ENCODE measurements at places on chromosomes 1 and 21.

DNA sequence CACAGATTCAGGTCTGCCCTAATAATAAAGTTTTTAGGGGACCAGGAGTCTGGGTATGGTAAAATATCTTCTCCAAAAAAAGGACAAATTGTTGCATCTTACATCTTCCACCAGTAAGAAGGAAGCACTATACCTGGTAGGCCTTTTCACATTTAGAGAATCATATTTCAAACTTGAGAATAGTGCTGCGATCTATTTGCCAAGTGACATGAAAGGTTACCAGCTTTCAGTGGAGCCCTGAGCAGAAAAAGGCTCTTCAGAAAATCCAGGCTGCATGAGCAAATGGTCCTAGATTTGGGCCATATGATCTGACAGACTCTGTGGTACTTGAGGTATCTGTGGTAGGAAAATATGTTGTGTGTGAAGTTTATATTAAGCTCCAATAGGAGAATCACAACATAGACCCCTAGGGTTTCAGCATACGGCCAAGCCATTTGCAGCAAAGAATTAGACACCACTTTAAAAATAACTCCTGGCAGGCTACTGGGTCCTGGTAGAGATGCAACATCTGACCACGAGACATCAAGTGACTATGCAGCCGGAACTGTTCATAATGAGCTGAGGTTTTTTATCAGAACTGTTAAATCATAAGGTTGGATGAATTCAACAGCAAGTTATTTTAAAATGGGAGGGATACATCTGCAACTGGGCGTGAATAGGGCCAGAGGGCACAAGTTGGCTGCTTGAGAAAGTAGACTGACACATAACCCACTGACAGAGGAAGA is 38.6 kb upstream of the CCDC190 start:
- no peak overlapping the region for H3K27ac ChIP-seq
- H3K36me3 ChIP-seq = no peaks in the 10 kb centered on the region
- no peak for DNase-seq
- no peaks in the 10 kb centered on the region for H3K4me1 ChIP-seq

- no peaks in the 10 kb centered on the region for H3K27me3 ChIP-seq
- H3K4me3 ChIP-seq = no peak overlapping the region
- no peak overlapping the region for H3K27ac ChIP-seq
- no peak for DNase-seq
- no peaks in the 10 kb centered on the region for H3K4me1 ChIP-seq
- H3K36me3 ChIP-seq = no peaks in the 10 kb centered on the region
Observed at GRCh38 chr1:235883261-235883927, 16.7 kb upstream of the LYST start.

- no peak overlapping the region for H3K27ac ChIP-seq
- H3K27me3 ChIP-seq = no peaks in the 10 kb centered on the region
- no peak overlapping the region for H3K4me3 ChIP-seq
- no peaks in the 10 kb centered on the region for H3K36me3 ChIP-seq
Observed at GRCh38 chr21:26587736-26588201, 14.7 kb upstream of the CYYR1 start.

DNA sequence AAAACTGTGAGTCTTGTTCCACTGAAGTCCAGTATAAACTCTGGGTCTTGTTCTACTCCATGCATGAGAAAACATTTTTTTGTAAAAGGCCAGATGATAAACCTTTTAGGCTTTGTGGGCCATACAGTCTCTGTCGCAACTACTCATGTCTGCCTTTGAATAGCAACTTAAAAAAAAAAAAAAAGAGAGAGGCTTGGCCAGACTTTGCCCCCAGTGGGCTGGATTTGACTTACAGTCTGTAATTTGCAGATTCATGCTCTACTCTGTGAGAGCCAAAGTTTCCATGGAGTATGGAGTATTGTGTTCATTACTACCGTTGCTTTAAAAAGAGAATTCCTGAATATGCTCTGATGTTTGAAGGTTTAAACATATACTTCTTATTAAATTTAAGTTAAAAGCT is 654.9 kb upstream of the PKN2 start:
- H3K27me3 ChIP-seq = no peaks in the 10 kb centered on the region
- no peak for DNase-seq
- H3K27ac ChIP-seq = no peak overlapping the region
- no peaks in the 10 kb centered on the region for H3K4me1 ChIP-seq
- no peaks in the 10 kb centered on the region for H3K36me3 ChIP-seq
- no peak overlapping the region for H3K4me3 ChIP-seq

GRCh38 chr1:178310685-178311105 is 186.1 kb downstream of the CLEC20A start:
- H3K36me3 ChIP-seq = no peaks in the 10 kb centered on the region
- no peak overlapping the region for H3K4me3 ChIP-seq
- no peak overlapping the region for H3K27ac ChIP-seq
- H3K4me1 ChIP-seq = no peaks in the 10 kb centered on the region
- no peaks in the 10 kb centered on the region for H3K27me3 ChIP-seq

DNA sequence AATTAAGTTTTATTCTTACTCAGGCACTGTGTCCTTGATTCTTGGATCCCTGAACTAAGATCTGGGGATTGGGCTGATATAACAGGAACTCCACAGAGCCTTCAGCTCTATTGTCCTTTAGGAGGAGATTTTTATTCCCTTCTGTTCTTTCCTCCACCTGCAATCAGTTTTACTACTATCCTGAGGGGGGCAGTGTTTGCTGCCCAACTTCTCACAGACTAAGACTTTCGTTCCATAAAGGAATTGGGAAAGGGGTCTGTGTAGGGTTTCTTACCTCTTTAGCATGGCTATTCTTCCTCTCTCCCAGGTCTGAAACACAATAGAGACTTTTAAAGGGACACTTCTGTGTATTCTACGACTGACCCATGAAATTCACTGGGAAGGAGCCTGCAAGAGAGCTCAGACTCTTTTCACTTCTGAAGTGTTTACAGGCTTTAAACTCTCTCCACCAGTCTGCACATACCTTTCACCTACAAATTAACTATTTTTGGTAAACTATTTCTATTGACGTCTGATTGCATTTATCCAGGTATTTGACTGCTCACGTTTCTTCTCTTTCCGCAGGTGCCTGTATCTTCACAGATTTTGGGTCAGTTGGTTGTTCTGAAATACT is 103.3 kb upstream of the DEPDC1 start:
- H3K4me3 ChIP-seq = no peak overlapping the region
- no peaks in the 10 kb centered on the region for H3K36me3 ChIP-seq
- H3K27me3 ChIP-seq = no peaks in the 10 kb centered on the region

DNA sequence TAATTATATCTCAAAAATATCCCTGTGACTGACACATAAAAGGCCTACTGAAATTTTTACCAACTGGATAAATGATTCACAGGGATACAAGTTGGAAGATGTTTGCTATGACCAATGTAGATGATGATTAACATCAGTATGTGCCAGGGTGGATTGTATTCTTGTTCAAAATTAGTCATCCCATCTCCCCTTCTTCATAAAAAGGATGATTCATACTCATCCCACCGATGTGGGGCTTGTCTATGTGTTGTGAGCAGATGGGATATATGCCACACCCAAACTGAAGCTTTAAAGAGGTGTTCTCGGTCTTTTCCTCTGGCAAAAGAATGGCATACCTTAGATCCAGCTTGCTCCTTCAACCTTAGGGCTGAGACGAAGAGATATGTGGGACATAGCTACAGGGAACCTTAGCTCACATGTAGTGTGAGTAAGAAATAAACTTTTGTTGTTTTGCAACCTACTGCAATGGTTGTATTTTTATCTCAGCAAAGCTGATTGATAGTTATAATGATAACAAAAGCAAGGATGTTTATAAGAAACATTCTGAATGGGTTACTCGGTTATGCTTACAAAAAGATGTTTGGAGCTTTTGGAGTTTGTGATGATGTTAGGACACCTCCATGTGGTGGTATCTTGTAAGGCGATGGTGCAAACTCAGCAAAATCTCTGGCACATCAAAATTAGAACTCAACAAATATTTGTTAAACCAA is 29.4 kb downstream of the SPATA17 start:
- no peak overlapping the region for H3K27ac ChIP-seq
- DNase-seq = no peak
- H3K36me3 ChIP-seq = no peaks in the 10 kb centered on the region
- no peak overlapping the region for H3K4me3 ChIP-seq
- no peaks in the 10 kb centered on the region for H3K27me3 ChIP-seq

GRCh38 chr1:34713443-34713842 is 41.4 kb upstream of the GJB5 start:
- no peak overlapping the region for H3K27ac ChIP-seq
- H3K4me3 ChIP-seq = no peak overlapping the region
- no peaks in the 10 kb centered on the region for H3K4me1 ChIP-seq

GRCh38 chr1:231512147-231512698 is 16.2 kb upstream of the TSNAX start:
- no peaks in the 10 kb centered on the region for H3K27me3 ChIP-seq
- H3K36me3 ChIP-seq = no peaks in the 10 kb centered on the region
- no peak overlapping the region for H3K4me3 ChIP-seq
- no peak for DNase-seq

GRCh38 chr1:85623061-85623471 is 42.5 kb downstream of the CCN1 start:
- no peak overlapping the region for H3K27ac ChIP-seq
- no peaks in the 10 kb centered on the region for H3K36me3 ChIP-seq
- no peaks in the 10 kb centered on the region for H3K27me3 ChIP-seq
- H3K4me3 ChIP-seq = no peak overlapping the region
- no peak for DNase-seq
- no peaks in the 10 kb centered on the region for H3K4me1 ChIP-seq

- H3K27me3 ChIP-seq = no peaks in the 10 kb centered on the region
- no peaks in the 10 kb centered on the region for H3K36me3 ChIP-seq
- DNase-seq = no peak
- H3K4me1 ChIP-seq = no peaks in the 10 kb centered on the region
- no peak overlapping the region for H3K4me3 ChIP-seq
Observed at GRCh38 chr1:17841944-17842343, 86.8 kb downstream of the ACTL8 start.

GRCh38 chr1:32989160-32990050 is 24.8 kb upstream of the RNF19B start:
- no peak overlapping the region for H3K27ac ChIP-seq
- H3K27me3 ChIP-seq = no peaks in the 10 kb centered on the region
- no peak for DNase-seq
- peaks cover 2% of the 10 kb centered on the region for H3K4me1 ChIP-seq
- no peak overlapping the region for H3K4me3 ChIP-seq

- no peaks in the 10 kb centered on the region for H3K27me3 ChIP-seq
- H3K4me1 ChIP-seq = no peaks in the 10 kb centered on the region
Observed at GRCh38 chr1:14037101-14037847, 337.3 kb downstream of the PRDM2 start.

GRCh38 chr1:54256522-54257345 is 56.8 kb downstream of the MRPL37 start:
- no peak overlapping the region for H3K4me3 ChIP-seq
- H3K36me3 ChIP-seq = no peaks in the 10 kb centered on the region
- no peak for DNase-seq
- H3K4me1 ChIP-seq = peaks cover 5% of the 10 kb centered on the region

- no peaks in the 10 kb centered on the region for H3K27me3 ChIP-seq
- no peak overlapping the region for H3K4me3 ChIP-seq
- no peak for DNase-seq
- no peak overlapping the region for H3K27ac ChIP-seq
- H3K36me3 ChIP-seq = no peaks in the 10 kb centered on the region
- H3K4me1 ChIP-seq = peaks cover 2% of the 10 kb centered on the region
Observed at GRCh38 chr1:173502104-173502503, 25.0 kb downstream of the PRDX6 start.

- H3K4me3 ChIP-seq = no peak overlapping the region
- no peak for DNase-seq
- H3K27ac ChIP-seq = no peak overlapping the region
- no peaks in the 10 kb centered on the region for H3K36me3 ChIP-seq
Observed at GRCh38 chr1:58823481-58824010, 39.7 kb upstream of the JUN start.

All from iPS DF 6.9 (cell line).